T-cell (primary cell): ENCODE measurements at places on chromosomes 7 and 10.
A peak's percentile ranks its signal among the peaks of the same experiment; 100 is the strongest.

- no peak overlapping the region for H3K27ac ChIP-seq
- H3K4me1 ChIP-seq = no peaks in the 10 kb centered on the region
- no peaks in the 10 kb centered on the region for H3K36me3 ChIP-seq
- H3K4me3 ChIP-seq = no peak overlapping the region
- DNase-seq = no peak
Measured at GRCh38 chr7:68958571-68958970, 639.7 kb upstream of the AUTS2 start.

DNA sequence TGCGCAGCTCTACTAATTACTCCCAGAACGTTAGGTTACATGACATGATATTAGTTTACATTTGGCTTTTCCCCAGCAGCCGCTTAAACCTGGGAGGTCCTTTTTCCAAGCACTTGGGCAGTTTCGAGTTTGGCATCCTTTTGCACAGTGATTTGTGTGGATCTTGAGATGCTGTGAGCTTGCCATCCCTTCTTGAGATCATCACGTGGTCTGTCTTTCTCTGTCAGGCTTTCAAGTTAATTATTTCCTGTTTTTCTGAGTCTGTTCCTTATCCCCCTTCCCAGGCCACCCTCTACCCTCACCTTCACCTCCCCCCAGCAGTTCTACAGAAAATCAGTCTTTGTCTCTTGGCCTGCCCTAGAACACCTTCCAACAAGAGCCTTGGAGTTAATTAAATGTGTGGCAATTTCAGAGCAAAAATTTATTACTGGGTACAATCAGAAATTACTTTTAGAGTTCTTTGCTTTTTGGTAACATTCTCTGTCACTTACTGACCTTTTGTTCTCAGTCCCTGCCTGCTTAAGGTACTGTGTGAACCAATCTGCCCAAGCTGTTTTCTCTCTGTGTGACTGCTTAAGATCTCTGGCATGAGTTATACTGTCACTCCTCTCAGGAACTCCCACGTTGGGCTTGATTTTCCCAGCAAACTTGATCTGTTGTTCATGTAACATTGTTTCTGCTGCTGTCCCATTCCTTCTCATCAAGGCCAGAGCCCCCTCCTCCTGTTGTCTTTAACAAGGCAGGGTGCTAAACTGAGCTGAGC, 3.1 kb upstream of the SLF2 start:
- H3K36me3 ChIP-seq = peaks cover 2% of the 10 kb centered on the region
- H3K4me1 ChIP-seq = peaks cover 22% of the 10 kb centered on the region
- no peak overlapping the region for H3K4me3 ChIP-seq
- H3K27ac ChIP-seq = no peak overlapping the region
- no peak for DNase-seq

DNA sequence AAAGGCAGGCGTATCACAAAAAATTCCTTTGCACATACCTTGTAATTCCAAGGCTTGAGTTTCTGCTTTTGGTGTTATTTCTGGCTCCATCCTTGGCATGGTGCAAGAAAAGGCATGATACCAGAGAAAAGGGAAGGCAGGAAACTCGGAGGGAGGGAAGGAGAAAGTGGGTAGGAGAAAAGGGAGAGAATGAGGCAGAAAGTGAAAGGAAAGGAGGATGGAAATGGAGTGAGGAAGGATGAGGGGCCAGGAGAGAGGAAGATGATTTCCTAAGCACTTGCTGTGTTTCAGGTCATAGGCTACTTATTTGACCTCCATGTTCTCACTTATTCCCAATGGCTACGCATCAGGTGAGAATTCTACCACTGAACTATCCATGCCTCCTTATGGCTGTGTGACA, 110.8 kb upstream of the JCAD start:
- DNase-seq = no peak
- no peak overlapping the region for H3K4me3 ChIP-seq
- no peak overlapping the region for H3K27ac ChIP-seq
- H3K4me1 ChIP-seq = no peaks in the 10 kb centered on the region
- peaks cover 14% of the 10 kb centered on the region for H3K27me3 ChIP-seq

- no peak overlapping the region for H3K27ac ChIP-seq
- DNase-seq = no peak
- H3K36me3 ChIP-seq = no peaks in the 10 kb centered on the region
- no peaks in the 10 kb centered on the region for H3K4me1 ChIP-seq
- no peaks in the 10 kb centered on the region for H3K27me3 ChIP-seq
Measured at GRCh38 chr10:86111902-86112545, 254.6 kb downstream of the GRID1 start.

- DNase-seq = no peak
- H3K4me1 ChIP-seq = no peaks in the 10 kb centered on the region
- H3K27ac ChIP-seq = no peak overlapping the region
- H3K27me3 ChIP-seq = peaks cover 23% of the 10 kb centered on the region
Measured at GRCh38 chr10:131816941-131817700, 83.7 kb upstream of the PPP2R2D start.

DNA sequence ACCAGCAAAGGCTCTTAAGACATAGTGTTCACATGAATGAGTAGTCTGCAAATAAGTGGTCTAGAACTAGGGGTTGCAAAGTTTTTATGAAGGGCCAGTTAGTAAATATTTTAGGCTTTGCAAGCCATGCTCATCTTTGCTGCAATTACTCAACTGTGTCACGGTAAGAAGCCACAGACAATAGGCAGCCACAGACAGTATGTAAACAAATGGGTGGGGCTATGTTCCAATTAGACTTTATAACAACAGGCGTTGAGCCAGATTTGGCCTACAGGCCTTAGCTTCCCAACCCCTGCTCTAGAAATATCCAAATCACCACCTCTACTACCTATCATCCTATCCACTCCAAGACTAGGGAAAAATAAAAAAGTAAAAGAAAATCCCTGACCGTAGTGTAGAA, 9.2 kb downstream of the IKZF5 start:
- no peak overlapping the region for H3K4me3 ChIP-seq
- H3K27me3 ChIP-seq = no peaks in the 10 kb centered on the region
- H3K4me1 ChIP-seq = no peaks in the 10 kb centered on the region
- H3K27ac ChIP-seq = no peak overlapping the region
- no peak for DNase-seq

DNA sequence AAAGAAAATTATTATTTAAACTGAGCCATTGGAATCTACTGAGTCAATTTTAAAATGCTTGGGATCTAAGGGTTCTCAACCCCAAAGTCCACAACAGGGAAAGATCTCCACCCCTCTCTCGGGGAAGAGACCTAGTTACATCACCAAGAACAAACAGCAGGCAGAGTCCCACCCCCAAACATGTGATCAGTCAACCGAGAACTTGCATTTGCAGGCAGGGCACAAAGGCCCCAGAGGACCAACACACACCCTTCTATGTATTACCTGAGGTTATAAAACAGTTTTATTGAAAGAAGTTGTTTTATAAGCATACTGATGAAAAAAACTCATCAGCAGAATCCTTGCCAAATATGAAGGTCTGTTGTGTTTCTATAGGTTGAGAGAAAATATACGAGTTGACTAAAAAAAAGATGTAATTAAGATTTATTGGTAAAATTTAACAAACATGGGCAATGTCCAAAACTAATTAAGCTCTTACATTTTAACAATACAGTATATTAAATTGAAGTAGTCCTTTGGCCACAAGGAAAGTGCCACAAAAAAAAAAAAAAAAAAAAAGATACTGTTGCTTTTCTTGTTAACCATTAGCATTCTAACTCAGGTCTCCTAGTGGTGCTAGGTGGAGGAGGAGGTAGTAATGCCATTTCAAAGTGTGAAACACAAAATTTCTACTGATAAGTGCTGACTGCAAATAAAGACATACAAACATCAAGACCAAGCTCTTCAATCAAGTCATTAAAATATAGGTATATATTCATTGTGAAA, 975 bp upstream of the USP54 start:
- H3K4me1 ChIP-seq = peaks cover 10% of the 10 kb centered on the region
- H3K36me3 ChIP-seq = no peaks in the 10 kb centered on the region
- peak overlapping the region; percentile 53 for H3K27ac ChIP-seq
- DNase-seq = no peak

DNA sequence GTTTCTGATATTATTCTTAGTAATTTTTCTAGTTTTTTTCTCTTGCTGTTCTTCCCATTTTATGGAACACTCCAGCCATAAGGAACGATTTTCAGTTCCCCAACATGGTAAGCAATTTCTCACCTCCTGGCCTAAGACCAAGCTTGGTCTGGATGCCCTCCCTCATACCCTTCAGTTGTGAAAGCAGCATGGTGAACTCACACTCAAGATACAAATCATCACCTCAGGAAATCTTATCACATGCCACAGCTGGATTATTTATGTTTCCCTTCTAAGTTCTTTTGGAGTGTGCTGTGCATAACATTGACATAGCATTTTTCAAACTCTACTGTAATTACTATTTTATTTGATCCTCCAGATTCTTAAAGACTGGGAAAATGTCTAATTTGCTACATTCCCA, 216.6 kb downstream of the AGMO start:
- H3K36me3 ChIP-seq = no peaks in the 10 kb centered on the region
- no peak overlapping the region for H3K27ac ChIP-seq
- no peak for DNase-seq
- no peaks in the 10 kb centered on the region for H3K27me3 ChIP-seq
- no peak overlapping the region for H3K4me3 ChIP-seq

DNA sequence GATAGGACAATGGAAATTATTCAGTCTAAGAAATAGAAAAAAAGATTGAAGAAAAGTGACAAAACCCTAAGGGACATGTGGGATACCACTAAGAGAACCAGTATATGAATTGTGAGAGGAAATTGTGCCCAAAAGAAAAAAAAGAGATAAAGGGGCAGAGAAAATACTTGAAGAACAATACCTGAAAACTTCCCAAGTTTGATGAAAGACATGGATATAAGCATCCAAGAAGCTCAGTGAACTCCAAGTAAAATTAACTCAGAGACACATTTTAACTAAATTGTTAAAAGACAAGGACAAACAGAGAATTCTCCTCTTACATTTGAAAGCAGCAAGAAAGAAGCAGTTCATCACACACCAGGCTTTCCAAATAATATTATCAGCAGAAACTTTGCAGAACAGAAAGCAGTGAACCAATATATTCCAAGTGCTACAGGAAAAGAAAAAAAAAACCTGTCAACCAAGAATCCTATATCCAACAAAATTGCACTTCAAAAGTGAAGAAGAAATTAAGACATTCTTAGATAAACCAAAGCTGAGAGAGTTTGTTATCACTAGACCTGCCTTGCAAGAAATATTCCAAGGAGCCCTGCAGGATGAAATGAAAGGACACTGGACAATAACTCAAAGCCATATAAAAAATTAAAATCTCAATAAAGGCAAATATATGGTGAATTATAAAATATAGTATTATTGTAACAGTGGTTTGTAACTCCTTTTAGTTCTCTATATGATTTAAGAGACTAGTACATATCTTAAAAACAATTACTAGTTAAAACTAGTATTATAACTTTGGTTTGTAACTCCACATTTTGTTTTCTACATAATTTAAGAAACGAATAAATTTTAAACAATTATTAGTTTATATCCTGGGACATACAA, 470.0 kb downstream of the PTPRN2 start:
- DNase-seq = no peak
- peaks cover 3% of the 10 kb centered on the region for H3K27me3 ChIP-seq
- no peaks in the 10 kb centered on the region for H3K4me1 ChIP-seq
- H3K4me3 ChIP-seq = no peak overlapping the region
- H3K27ac ChIP-seq = no peak overlapping the region
